Endothelial cell of umbilical vein (primary cell): ENCODE measurements at places on chromosomes 2 and 18. TPM values are rescaled to one million over a fixed set of nuclear protein-coding genes. Genes with fewer than 3 reads are reported as not detected.
A peak's percentile ranks its signal among the peaks of the same experiment; 100 is the strongest.

DNA sequence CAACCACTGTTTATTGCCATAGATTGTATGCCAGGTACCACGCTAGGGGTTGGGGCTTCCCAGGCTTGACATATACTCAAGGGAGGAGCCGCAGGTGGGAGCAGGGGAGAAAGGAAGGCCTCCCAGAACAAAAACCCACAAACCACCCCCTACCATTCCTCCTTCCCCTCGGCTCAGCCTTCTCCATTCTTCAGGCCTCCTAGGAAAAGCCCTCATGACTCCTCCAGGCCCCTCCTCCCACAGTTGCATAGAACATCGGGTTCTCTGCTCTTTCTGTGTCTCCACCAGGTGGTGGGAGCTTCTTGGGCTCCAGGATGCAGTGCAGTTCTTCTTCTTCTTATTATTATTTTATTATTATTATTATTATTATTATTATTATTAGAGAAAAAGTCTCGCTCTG, 80.3 kb downstream of the ZFP36L2 start:
- no peak overlapping the region for H3K27ac ChIP-seq
- no peak overlapping the region for H3K4me3 ChIP-seq
- no peaks in the 10 kb centered on the region for H3K36me3 ChIP-seq

- no peak overlapping the region for H3K27ac ChIP-seq
- no peaks in the 10 kb centered on the region for H3K36me3 ChIP-seq
- no peaks in the 10 kb centered on the region for H3K27me3 ChIP-seq
These were observed 218.9 kb upstream of the GYPC start for GRCh38 chr2:126437016-126437415.

GRCh38 chr2:190849774-190850173, 30.8 kb upstream of the GLS start:
- H3K4me1 ChIP-seq, result peaks cover 18% of the 10 kb centered on the region
- no peaks in the 10 kb centered on the region for H3K36me3 ChIP-seq
- no peak overlapping the region for H3K4me3 ChIP-seq
- no peaks in the 10 kb centered on the region for H3K27me3 ChIP-seq
- H3K27ac ChIP-seq, result no peak overlapping the region
- peak; percentile 61 for DNase-seq

DNA sequence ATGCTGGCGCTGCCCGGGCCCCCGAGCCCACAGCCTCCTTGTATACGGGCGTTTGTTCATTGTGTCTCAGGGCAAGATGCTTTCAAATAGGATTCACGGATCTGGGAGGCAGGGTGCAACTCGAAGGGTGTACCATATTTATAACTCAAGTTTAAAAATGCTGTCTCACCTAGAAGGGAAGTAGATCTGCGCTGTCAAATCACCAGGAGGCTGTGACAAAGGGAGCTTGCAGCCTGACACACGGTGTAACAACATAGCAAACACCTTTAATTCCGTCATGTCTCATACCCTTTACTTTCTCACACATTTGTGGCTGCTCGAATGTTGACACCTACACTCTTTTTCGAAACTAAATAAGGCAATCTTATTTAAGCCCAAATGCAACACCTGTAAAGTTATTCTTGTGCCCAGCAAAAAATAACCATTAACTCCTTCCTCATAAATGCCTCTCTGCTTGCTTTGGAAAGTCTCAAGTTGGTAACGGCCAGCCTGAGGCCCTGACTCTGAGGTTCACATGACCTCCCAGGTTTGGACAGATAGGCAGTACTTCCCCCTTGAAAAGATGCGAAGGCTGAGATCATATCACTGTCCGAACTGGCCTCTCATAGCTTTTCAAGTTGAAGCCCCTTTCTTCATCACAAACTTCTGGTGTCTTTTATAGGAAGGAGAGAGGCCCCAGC, 11.6 kb downstream of the ZEB2 start:
- no peak for DNase-seq
- H3K27ac ChIP-seq, result no peak overlapping the region
- H3K4me3 ChIP-seq, result no peak overlapping the region
- peaks cover 25% of the 10 kb centered on the region for H3K4me1 ChIP-seq
- H3K27me3 ChIP-seq, result no peaks in the 10 kb centered on the region

- H3K27me3 ChIP-seq, result peaks cover 31% of the 10 kb centered on the region
- no peak overlapping the region for H3K4me3 ChIP-seq
- no peaks in the 10 kb centered on the region for H3K4me1 ChIP-seq
- no peak overlapping the region for H3K27ac ChIP-seq
- no peaks in the 10 kb centered on the region for H3K36me3 ChIP-seq
- DNase-seq, result no peak
These were observed 2.3 kb upstream of the ARHGAP25 start for GRCh38 chr2:68732036-68732932.

DNA sequence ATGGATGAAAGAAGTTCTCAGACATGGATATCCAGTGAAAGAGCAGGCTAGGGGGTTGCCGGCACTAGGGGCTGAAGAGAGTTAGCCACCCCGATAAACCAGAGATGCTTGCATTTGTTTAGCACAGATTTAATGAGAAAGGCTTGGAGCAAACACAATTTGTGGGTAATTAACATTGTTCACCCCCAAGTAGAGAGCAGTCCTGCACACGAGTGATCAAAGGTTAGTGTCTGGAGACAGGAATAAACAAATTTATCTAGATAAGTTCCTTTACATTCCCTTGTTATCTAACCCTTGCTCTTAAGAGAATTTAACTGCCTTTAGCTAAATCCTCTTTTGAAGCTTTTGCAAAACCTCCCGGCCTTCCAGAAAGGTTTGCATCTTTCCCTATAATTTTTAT, 23.9 kb downstream of the HTR2B start:
- H3K27ac ChIP-seq, result no peak overlapping the region
- no peak for DNase-seq
- H3K4me1 ChIP-seq, result peaks cover 10% of the 10 kb centered on the region
- peaks cover 4% of the 10 kb centered on the region for H3K36me3 ChIP-seq
- no peaks in the 10 kb centered on the region for H3K27me3 ChIP-seq
- H3K4me3 ChIP-seq, result no peak overlapping the region

DNA sequence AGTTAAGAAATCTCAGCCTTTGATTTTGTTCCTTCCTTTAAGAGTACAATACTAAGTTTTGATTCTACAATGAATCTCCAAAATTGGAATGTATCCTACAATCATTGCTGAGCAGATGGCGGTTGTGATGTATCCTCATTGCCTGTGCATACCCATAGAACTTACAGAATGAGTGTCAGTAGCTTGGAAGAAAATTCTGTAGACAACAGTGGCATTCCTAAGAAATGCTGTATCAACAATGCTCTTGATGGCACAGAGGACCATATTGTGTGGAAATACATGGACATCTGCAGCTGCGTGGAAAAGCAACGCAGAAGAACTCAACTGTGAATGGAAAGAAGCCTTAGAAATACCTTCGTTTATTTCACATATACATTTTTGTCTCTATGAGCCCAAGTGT, 30.2 kb downstream of the GAREM1 start:
- no peak overlapping the region for H3K4me3 ChIP-seq
- no peak overlapping the region for H3K27ac ChIP-seq
- H3K36me3 ChIP-seq, result no peaks in the 10 kb centered on the region
- no peak for DNase-seq
- H3K27me3 ChIP-seq, result no peaks in the 10 kb centered on the region

The NPHP1 gene
- 5.9 and 6.1 TPM in 2 replicates for total RNA-seq

- no peaks in the 10 kb centered on the region for H3K27me3 ChIP-seq
- peak; percentile 91 for DNase-seq
- H3K4me3 ChIP-seq, result no peak overlapping the region
- H3K36me3 ChIP-seq, result no peaks in the 10 kb centered on the region
- H3K27ac ChIP-seq, result peak overlapping the region; percentile 44
These were observed 965.0 kb downstream of the DCDC2C start for GRCh38 chr2:4668381-4668780.

DNA sequence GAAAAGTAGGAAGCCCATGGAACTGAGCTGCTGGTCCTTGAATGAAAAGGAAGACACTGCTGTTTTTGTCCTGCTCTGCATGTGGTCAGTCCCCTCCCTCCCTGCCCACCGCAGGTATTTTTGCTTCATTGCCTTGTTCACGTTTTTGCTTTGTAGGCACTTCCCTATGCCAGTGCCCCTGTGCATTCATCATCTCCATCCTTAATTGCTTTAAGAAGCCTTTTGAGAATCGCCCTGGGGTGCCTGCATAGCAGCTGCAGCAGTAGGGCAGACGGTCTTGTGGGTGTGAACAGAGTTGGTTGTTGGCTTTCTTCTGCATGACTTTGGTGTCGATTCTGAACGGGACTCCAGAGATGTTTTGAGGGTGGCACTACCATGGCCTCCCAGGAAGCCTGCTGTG, 97.0 kb downstream of the CABLES1 start:
- no peak overlapping the region for H3K4me3 ChIP-seq
- H3K27ac ChIP-seq, result peak overlapping the region; percentile 90
- peaks cover 45% of the 10 kb centered on the region for H3K4me1 ChIP-seq
- DNase-seq, result no peak

The HYCC2 gene
- 20.3 and 21.2 TPM in 2 replicates for total RNA-seq

GRCh38 chr2:28989973-28990372, 8.9 kb downstream of the TOGARAM2 start:
- DNase-seq, result no peak
- no peaks in the 10 kb centered on the region for H3K36me3 ChIP-seq
- H3K27ac ChIP-seq, result no peak overlapping the region
